Stimulated activated CD8-positive, alpha-beta memory T cell treated with anti-CD3 and anti-CD28 coated beads, Interleukin-2, amount 100 ng/mL, for 1 hour (primary cell): ENCODE measurements at places on chromosomes 11 and 22.

GRCh38 chr22:45179276-45180049 is 15.7 kb downstream of the NUP50 start:
- no peak for DNase-seq

GRCh38 chr11:8384199-8384821 is 120.6 kb upstream of the LMO1 start:
- no peak for DNase-seq

- DNase-seq = no peak
Observed at GRCh38 chr11:61883327-61883726, 8.0 kb downstream of the FADS3 start.

- DNase-seq = no peak
Observed at GRCh38 chr22:17769013-17769715, 5.1 kb downstream of the BID start.

- DNase-seq = no peak
Observed at GRCh38 chr22:50569896-50570535, 7.3 kb upstream of the SYCE3 start.

GRCh38 chr11:67310246-67311050 is 7.1 kb downstream of the SSH3 start:
- DNase-seq = no peak

DNA sequence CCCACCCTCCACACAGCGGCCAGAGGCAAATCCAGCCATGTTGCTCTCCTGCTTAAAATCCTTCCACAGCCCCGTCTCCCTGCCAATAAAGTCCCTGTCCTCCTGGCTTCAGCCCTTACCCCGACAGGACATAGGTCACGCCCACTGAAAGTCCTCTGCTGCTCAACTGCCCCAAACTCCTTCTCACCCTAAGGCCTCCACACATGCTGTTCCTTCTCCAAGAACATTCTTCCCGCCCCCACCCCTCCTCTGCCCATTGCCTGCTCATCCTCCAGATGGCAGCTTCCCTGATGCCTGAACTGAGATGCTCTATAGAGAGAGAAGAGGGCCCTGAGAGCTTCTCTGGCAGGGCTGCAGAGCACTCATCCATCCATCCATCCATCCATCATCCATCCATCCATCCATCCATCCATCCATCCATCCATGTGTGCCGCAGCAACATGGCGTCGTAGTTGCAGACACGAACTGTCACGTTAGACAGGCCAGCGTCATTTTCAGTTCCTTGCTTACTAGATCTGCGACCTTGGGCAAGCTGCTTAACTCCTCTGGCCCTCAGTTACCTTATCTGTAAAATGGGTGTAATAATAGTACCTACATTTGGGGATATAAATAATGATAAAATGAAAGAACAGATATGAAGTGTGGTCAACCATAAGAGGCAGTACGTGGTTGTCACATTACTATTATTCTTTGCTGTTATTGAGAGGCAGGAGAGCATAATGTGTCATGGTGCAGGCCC is 9.4 kb downstream of the NPTXR start:
- DNase-seq = no peak

DNA sequence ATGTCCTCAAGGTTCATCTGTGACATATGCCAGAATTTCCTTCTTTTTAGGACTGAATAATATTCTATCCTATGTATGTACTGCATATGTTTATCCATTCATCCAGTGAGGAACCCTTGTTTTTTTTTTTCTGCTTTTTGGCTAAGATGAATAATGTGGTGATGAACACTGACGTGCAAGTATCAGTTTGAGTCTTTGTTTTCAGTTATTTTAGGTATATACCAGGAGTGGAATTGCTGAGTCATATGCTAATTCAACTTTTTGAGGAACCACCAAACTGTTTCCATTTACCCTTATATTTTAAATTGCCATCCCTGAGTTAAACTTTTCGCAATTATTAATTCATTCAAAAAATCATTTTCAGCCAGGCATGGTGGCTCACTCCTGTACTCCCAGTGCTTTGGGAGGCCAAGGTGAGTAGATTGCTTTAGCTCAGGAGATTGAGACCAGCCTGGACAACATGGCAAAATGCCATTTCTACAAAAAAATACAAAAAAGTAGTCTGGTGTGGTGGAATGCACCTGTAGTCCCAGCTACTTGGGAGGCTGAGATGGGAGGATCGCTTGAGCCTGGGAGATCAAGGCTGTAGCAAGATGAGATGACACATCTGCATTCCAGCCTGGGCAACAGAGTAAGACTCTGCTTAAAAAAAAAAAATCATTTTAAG is 64.2 kb downstream of the MICAL2 start:
- DNase-seq = no peak

- DNase-seq = no peak
Observed at GRCh38 chr11:125982348-125982730, 36.5 kb downstream of the VSIG10L2 start.

- no peak for DNase-seq
Observed at GRCh38 chr22:47393191-47393590, 630.7 kb downstream of the TBC1D22A start.

DNA sequence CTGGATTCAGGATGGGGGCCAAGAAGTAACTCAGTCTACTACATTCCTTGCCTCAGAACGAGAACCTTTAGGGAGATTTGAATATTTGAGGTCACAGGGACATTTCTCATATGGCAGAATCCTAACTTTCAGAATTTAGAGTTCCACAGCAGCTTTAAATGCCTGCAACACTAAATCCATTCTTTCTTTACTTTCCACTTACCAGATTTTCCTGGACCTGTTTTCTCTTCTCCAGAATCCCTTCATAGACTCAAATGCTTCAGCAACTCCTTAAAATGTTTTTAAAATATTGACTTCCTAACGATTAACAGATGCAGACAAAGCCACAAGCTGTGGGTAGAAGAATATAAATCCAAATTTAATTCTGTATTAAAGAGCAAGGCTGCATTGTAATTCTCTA is 63.1 kb downstream of the PRSS23 start:
- DNase-seq = no peak

- no peak for DNase-seq
Observed at GRCh38 chr11:61540528-61540927, 32.0 kb downstream of the LRRC10B start.

DNA sequence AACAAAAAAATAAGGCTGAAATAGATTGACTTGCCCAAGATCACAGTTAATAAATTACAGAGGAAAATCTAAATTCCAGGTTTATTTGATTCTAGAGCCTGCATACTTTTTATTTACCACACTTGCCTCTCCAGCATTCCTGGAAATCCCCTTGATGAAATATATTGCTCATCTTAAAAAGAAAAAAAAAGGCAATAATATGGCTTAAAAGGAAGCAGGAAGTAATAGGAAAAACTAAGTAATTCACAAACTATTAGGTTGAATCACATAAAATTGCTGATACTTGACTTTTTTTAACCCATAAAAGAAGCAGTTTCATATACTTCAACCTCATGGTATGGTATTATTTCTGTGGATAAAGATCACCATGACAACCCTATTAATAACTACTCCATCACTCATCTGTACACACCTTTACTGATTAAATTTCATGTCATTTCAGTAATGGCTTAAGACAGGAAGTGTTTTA is 52.9 kb downstream of the COPB1 start:
- no peak for DNase-seq

DNA sequence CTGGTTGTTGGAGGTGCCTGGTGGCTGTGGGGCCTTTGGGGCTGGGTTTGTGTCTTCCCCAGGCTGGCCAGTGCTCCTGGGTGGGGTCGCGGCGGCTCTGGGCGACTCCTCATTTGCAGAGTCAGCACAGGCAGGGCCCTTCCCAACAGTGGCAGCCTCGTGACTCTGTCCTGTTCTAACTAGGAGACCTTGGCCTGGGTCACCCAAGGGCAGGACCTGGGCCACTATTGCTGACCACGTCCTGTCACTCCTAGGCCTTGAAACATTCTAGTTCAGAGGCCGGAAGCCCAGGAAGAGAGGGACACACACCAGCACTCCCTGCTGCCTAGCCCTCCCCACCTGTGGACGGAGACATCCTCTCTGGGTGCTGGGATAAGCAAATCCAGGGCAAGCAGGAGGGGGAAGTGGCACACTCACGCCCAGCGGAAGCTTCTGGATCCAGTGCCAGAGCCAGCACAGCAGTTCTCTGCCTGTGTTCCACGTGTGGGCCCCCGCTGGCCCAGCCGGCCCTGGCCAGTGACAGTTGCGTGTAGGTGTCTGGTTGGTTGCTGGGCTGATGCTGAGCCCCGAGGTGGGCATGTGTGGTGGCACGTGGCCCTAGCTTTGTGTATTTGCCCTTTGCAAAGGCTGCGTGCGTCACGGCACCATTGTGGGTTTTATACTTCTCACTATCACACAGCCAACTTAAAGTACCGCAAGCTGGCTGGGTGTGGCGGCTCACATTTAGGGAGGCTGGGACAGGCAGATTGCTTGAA is 4.3 kb upstream of the CHID1 start:
- no peak for DNase-seq

DNA sequence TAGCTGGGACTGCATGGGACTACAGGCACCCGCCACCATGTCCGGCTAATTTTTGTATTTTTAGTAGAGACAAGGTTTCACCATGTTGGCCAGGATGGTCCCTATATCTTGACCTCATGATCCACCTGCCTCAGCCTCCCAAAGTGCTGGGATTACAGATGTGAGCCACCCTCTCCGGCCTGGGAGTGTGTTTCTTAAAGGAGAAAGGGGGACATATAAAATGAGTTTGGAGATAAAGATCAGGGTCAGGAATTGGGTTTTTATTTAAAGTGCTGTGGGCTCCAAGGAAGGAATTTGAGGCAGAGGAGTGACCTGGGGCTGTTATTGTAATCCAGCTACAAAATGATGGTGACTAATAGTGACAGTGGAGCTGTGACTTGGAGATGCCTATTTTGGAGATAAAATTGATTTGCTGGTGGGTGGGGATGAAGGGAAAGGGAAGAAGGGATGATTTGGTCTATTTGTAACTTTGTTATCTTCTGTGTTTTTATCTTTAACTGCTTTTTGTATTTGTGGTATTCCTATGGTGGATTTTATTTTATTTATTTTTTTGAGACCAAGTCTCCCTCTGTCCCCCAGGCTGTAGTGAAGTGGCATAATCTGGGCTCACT is 5.0 kb downstream of the CRKL start:
- DNase-seq = no peak

GRCh38 chr22:36343070-36343719 is 44.6 kb downstream of the MYH9 start:
- DNase-seq = no peak
